ENCODE measurements at places on chromosomes 1 and 21.

DNA sequence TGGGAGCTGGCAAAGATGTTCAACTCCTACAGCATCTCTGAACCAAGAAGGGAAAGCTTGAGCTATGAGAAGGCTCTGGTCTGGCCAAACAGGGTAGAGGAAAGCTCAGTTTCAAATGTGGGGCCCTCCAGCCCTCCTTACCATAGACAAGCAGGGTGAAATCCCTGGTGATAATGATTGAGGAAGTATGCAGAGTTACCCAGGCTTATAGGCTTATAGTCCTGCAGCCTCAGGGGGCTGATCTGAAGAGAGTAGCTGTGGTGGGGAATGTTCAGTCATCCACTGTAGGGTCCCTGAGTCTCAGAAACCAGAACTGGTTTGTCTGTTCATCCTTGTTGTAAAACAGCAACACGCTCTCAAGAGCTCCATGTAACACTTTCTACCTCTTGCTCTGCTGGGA lies 19.8 kb upstream of the LY9 start:
- DNase-seq, result no peak

GRCh38 chr1:52192436-52192835 lies 50.5 kb downstream of the ZFYVE9 start:
- DNase-seq, result no peak

DNA sequence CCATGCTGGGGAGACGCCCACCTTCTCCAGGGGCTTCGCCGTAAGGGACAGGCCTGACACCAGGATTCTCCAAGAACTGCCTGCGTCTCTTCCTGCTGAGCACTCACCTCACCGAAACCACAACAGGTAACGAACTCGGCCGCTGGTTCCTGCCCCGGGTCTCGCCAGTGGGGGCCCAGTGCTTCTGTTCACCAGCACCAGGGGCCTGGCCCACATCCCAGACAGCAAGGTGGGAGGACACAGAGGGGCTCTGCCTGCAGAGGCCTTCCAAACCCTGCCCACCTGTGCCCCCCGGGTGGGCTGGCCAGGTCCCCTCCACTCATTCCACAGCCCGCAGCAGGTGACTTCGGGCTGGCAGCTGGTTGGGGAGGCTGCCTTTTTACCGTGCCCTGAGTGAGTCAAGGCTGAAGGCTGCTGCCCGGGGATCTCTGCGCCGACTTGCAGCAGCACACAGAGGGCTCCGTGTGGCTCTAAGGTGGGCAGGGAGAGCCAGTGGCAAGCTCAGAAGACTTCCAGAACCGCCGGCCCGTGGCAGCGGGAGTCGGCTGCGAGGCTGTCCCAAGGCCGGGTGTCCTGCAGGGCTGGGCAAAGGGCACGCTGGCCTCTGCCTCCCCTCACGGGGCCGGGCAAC lies 14.7 kb upstream of the COL18A1 start:
- DNase-seq, result no peak

DNA sequence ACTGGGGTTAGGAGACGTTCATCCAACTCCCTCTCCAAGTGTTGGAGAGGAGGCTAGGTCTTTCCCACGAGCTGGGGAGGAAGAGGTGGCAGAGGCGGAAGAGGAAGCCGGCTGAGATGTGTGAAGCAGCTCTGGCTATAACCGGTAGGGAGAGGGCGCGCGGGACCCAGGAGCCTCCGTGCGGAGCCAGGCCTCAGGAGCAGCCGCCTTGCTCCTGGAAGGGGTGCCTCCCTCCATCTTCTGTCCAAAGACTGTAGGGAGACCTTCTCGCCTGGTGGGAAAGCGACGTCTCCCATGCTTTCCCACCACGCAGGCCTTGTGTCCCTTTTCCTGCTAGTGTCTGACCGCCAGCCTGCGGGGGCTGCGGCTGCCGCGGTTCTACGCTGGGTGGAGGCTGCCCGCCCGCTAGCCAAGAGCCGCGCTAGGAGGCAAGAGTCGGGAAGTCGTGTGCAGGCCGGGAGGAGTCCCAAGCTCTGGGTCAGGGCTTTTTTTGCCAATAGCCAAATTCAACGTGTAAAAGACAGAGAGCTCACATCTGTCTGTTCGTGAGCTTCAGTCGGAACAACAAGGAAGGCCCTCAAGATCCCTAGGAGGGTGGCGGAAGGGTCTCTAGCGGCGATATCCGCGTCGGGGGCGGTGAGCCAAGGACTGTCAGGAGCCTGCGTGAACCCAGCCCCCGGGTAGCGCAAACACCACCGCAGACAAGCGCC lies 8.4 kb upstream of the NBPF11 start:
- DNase-seq, result no peak

- no peak for DNase-seq
Measured at GRCh38 chr1:103937763-103938357, 188.2 kb downstream of the AMY1C start.

- DNase-seq, result no peak
Measured at GRCh38 chr1:67586596-67586995, 98.4 kb upstream of the GADD45A start.

DNA sequence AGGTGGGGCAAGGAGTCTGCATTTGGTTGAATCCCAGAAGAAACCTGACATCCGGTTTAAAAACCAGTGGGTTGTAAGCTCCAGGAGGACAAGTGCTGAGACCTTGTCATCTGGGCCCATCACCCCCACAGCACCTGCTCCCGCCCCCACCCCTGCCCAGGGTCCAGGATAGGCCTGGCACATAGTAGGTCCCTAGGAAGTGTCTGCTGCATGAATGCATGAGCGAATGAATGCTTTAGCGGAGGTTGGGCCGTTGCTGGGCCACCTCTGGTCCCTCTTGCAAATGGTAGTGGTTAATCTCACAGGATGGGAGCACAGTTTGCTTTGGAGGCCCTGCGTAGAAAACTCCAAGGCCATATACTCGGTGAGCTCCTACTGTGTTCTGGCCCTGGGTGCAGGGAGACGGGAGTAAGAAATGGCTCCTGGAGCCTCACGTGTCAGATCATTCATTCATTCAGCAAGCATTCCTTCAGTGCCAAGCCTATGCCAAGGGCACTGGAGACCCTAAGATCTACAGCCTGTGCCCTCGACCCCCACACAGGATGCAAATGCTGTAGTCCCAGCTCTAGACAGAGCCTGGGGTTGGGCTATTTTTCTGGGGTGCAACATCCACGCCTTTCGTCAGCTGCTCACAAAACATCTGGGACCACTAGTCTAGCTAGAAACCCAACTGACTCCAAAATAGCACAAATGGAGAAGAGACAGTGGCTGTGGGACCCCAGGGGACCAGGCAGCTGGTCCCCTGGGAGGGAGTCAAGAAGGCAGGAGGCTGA lies 28.9 kb downstream of the EPHA2 start:
- DNase-seq, result no peak

DNA sequence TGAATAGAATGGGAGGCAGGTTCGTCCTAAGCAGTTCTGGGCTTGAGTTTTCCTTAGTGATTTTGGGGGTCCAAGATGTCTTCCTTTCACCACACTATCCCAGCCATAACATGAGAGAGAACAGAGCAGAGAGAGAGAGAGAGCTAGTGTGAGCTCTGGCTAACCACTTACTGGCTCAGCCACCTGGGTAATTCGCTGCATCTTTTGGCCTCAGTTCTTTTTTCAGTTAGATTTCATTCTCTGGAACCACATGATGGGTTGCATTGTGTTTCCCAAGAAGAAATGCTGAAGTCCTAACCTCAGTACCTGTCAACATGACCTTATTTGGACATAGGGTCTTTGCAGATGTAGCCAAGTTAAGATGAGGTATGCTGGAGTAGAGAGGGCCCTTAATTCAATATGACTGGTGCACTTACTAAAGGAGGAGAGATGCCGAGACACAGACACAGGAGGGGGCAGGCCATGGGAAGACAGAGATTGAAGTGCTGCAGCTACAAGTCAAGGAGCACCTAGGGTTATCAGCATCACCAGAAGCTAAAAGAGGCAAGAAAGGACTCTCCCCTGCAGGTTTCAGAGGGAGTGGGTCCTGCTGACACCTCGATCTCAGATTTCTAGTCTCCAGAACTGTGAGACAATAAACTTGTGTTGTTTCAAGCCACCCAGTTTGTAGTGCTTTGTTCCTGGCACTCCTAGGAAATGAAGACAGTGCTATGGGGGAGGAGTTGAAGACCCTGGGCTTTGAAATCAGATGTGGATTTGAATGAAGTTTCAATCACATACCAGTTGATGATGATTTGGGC lies 26.2 kb upstream of the TARBP1 start:
- DNase-seq, result no peak

GRCh38 chr1:53905509-53905908 lies 11.5 kb downstream of the DIO1 start:
- no peak for DNase-seq

DNA sequence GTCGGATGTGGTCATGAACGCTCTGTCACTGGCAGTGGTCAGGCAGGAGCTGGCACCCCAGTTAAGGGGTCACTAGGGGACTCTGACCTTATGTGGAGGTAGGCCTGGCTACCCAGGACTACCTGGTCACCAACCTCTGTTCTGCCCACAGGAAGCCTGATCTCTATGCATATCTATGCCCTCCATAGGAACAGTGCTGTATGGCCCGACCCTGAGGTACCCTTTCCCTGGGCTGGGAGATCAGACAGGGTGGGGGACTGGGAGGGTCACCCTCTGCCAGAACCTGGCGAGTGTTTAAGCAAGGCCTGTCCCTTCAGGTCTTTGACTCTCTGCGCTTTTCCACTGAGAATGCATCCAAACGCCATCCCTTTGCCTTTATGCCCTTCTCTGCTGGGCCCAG lies 19.0 kb downstream of the CYP4B1 start:
- DNase-seq, result no peak

- no peak for DNase-seq
Measured at GRCh38 chr21:30689822-30690221, 28.8 kb downstream of the KRTAP21-3 start.

DNA sequence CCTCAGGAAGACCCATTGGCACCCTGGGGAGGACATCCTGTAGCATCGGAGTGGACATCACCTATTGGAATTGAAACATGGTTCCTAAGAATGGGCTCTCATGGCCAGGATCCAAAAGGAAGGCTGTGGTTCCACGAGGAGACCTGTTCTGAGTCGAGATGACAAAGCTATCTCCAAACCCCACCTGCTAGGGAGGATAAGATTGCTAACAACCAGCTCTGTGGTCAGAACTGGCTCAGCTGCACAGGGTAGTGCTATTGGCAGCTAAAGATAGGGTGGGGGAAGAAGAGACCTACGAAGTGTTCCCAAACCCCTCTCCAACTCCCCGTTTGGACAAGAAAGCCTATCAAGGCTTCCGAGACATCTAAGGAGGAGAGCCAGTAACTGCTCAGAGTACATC lies 17.7 kb upstream of the C8B start:
- no peak for DNase-seq

GRCh38 chr1:74407902-74408301 lies 104.5 kb downstream of the LRRC53 start:
- no peak for DNase-seq

GRCh38 chr1:50841791-50842387 lies 118.2 kb downstream of the FAF1 start:
- no peak for DNase-seq

GRCh38 chr1:64474665-64475439 lies 4.9 kb downstream of the CACHD1 start:
- no peak for DNase-seq

DNA sequence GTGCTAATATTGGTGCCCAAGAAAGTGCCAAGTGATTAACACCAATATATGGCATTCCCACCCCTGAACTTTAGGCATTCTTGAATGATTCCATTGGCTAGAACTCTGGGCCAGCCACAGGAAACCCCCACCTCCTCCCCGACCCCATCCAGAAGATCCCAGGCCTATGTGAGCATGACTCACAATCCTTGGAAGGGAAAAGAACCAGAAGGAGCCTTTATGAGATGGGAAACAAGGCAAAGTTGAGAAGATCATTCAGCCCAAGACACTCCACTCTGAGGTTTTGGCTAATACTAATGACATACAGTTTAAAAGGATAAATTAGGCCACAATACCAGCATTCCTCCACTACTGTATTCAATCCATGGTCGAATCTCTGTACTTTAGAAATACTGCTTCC lies 21.8 kb downstream of the ELK4 start:
- DNase-seq, result no peak

DNA sequence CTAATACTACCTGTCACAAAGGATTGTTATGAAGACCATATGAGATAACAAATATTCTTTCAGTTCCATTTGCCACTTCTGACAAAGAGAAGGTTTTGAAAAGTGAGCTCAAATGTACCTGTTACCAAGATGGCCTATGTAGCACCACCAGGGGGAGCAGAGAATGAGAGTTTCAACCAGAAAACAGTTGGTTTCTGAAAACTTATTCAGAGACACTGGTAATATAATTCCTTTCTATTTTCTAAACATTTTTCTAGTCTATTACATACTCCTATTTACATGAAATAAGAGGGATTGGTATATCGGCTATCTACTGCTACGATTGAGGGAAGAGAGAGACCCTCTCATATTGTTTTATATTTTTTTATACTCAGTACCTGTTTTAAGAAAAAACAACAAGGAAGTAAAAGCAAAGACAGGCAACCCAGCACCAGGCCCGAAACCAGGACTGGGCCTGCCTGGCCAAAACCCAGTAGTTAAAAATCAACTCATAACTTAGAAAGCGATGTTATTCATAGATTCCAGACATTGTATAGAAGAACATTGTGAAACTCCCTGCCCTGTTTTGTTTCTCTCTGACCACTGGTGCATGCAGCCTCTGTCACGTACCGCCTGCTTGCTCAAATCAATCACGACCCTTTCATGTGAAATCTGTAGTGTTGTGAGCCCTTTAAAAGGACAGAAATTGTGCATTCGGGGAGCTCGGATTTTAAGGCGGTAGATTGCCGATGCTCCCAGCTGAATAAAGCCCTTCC lies 48.3 kb downstream of the IL23R start:
- DNase-seq, result peak; percentile 13

GRCh38 chr1:245879091-245879490 lies 628.0 kb downstream of the SMYD3 start:
- no peak for DNase-seq

GRCh38 chr1:183877053-183877720 lies 72.3 kb downstream of the RGL1 start:
- no peak for DNase-seq

GRCh38 chr21:43210454-43211071 lies 41.8 kb downstream of the CRYAA start:
- DNase-seq, result no peak

- DNase-seq, result no peak
Measured at GRCh38 chr1:121546830-121547591, 362.2 kb downstream of the SRGAP2C start.

GRCh38 chr21:20306836-20307235 lies 691.4 kb upstream of the NCAM2 start:
- DNase-seq, result no peak

DNA sequence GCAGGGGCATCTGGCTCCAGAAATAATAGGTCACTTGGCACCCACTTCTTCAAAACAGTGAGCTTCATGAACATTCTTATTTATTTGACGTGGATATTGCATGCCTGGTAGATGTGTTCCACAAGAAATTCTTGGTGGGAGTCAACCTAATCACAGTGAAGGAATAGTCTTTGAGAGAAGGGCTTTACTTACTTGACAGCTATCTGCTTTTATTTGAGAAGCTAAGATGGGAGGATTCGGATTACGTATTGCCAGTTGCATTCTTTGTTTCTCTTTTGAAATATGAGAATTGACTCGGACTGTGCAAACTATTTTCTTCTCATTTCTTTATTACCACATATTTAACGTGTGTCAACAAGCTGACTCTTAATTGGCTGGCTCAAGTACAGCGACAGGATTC lies 117.2 kb downstream of the FASLG start:
- DNase-seq, result no peak
